A549 treated with CORT108297 at 1 μM for 4 hours (cell line): ENCODE measurements at places on chromosomes 1 and 21. TPM values are rescaled to one million over a fixed set of nuclear protein-coding genes. Genes with fewer than 3 reads are reported as not detected.

The SMPDL3B gene
- total RNA-seq, result 0.88 to 1.4 TPM (median 1.1 TPM) in 5 replicates

The CD247 gene
- total RNA-seq, result 0.07 to 0.63 TPM (median 0.21 TPM) in 5 replicates

The CPLANE2 gene
- 3.2 to 4.7 TPM (median 4.0 TPM) in 5 replicates for total RNA-seq

The CLCNKA gene
- 0.06 to 0.09 TPM in 2 of 5 replicates, not detected in the others for total RNA-seq

The EDARADD gene
- total RNA-seq, result 3.2 to 3.4 TPM (median 3.3 TPM) in 5 replicates

The SYT2 gene
- 0.01 to 0.04 TPM (median 0.03 TPM) in 5 replicates for total RNA-seq

The ABCG1 gene
- 2.5 to 3.6 TPM (median 2.9 TPM) in 5 replicates for total RNA-seq

The TMEM200B gene
- 0.05 to 0.16 TPM (median 0.12 TPM) in 5 replicates for total RNA-seq

The PADI1 gene
- total RNA-seq, result 1.4 to 2.1 TPM (median 1.9 TPM) in 5 replicates

The MORC3 gene
- total RNA-seq, result 5.6 to 12.1 TPM (median 7.0 TPM) in 5 replicates

The ADAR gene
- 68.2 to 82.4 TPM (median 76.3 TPM) in 5 replicates for total RNA-seq

The TMEM54 gene
- 25.8 to 47.2 TPM (median 45.0 TPM) in 5 replicates for total RNA-seq

The PRXL2B gene
- 17.3 to 26.0 TPM (median 22.0 TPM) in 5 replicates for total RNA-seq

The PLA2G2F gene
- not detected in 5 replicates for total RNA-seq

The COL16A1 gene
- total RNA-seq, result 3.6 to 7.1 TPM (median 5.4 TPM) in 5 replicates

The NAXE gene
- total RNA-seq, result 133 to 172 TPM (median 169 TPM) in 5 replicates

The DMRTA2 gene
- total RNA-seq, result 0.06 to 0.23 TPM (median 0.17 TPM) in 5 replicates

The RGS2 gene
- 28.7 to 43.9 TPM (median 29.8 TPM) in 5 replicates for total RNA-seq

The AGRN gene
- total RNA-seq, result 79.5 to 139 TPM (median 135 TPM) in 5 replicates

The CD2 gene
- total RNA-seq, result not detected in 5 replicates

The GLRX2 gene
- 46.9 to 54.3 TPM (median 48.0 TPM) in 5 replicates for total RNA-seq

The CFHR4 gene
- not detected in 5 replicates for total RNA-seq

The FAM167B gene
- 0.44 to 0.87 TPM (median 0.66 TPM) in 5 replicates for total RNA-seq

The HLX gene
- 3.6 to 5.1 TPM (median 4.0 TPM) in 5 replicates for total RNA-seq

The ACTA1 gene
- 0.07 to 0.31 TPM (median 0.16 TPM) in 4 of 5 replicates, not detected in the other for total RNA-seq

The TENT5C gene
- total RNA-seq, result 0.05 to 0.13 TPM (median 0.07 TPM) in 5 replicates

The TDRD5 gene
- 0.03 to 0.06 TPM (median 0.05 TPM) in 4 of 5 replicates, not detected in the other for total RNA-seq

The IBA57 gene
- 2.9 to 6.8 TPM (median 5.6 TPM) in 5 replicates for total RNA-seq
